ENCODE measurements at places on chromosomes 2 and 18. TPM values are rescaled to one million over a fixed set of nuclear protein-coding genes. Genes with fewer than 3 reads are reported as not detected.

The IL36A gene
- total RNA-seq, result not detected

The EVX2 gene
- total RNA-seq, result not detected

The LAMA3 gene
- total RNA-seq, result 7.1 TPM

The CYP1B1 gene
- not detected for total RNA-seq

The PTPRN gene
- not detected for total RNA-seq

The CHMP3 gene
- 86.3 TPM for total RNA-seq

The TLX2 gene
- total RNA-seq, result not detected

The ALPI gene
- not detected for total RNA-seq

DNA sequence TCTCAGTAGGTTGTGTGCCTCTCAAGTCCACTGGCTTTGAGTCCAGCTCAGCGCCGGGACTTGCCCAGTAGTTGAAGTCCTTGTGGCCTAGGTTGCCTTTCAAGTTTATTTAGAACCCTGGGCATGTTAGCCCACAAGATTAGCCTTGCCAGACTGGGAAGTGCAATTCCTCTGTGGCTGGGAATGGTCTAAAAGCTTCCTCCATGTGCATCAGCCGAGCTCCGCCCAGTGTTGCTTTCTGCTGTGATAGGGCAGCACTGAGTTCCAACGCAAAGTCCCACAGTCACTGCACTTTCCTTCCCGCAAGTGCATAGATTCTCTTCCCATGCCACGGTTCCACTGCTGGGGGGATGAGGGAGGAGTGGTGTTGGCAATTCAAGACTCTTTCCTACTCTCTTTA is 308.9 kb upstream of the THUMPD2 start:
- no peaks in the 10 kb centered on the region for H3K27me3 ChIP-seq
- H3K4me3 ChIP-seq, result no peak overlapping the region
- DNase-seq, result no peak
- no peaks in the 10 kb centered on the region for H3K4me1 ChIP-seq
- no peaks in the 10 kb centered on the region for H3K36me3 ChIP-seq
- H3K27ac ChIP-seq, result no peak overlapping the region

DNA sequence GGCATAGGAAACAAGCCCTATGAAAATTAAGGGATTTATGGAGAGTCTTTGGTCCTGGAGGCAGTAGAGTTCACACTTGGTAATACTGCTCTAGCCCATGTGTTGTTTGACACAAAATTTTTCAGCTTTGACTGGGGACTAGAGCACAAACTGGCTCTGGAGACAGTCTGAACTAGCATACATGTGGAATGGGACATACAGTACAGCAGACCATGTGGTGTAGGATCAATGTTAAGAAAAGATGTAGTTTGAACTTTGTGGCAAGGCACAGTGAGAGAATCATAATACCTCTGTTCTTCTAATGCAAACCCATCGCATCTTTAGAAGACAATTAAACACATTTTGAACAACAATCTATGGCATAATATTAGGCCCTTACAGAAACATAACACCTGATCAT is 521.5 kb upstream of the DDX18 start:
- H3K4me1 ChIP-seq, result no peaks in the 10 kb centered on the region
- no peak for DNase-seq
- no peaks in the 10 kb centered on the region for H3K36me3 ChIP-seq
- no peak overlapping the region for H3K27ac ChIP-seq

DNA sequence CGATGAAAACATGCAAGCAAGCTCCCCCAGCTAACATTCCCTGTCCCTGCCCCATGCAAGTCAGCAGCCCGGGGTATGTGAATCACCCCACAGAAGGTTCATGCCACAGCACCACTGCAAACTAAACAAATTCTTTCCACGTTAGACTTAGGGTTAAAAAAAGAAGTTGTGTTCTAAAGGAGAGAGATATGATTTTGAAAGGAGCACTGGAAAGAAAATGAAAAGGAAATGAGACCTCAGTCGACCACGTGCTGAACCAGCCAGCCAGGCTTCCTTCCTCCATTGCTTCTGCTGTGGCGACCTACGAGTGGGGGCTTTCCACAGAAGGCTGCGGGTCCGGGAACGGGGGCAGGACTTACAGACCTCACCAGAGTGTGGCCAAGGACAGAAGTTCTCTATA is 52.0 kb downstream of the ARL4C start:
- H3K27ac ChIP-seq, result peak overlapping the region; percentile 47
- no peaks in the 10 kb centered on the region for H3K27me3 ChIP-seq
- peak; percentile 93 for DNase-seq
- no peak overlapping the region for H3K4me3 ChIP-seq

GRCh38 chr2:79844011-79844410 is 331.2 kb downstream of the CTNNA2 start:
- H3K4me1 ChIP-seq, result no peaks in the 10 kb centered on the region
- H3K4me3 ChIP-seq, result no peak overlapping the region
- H3K36me3 ChIP-seq, result no peaks in the 10 kb centered on the region
- no peaks in the 10 kb centered on the region for H3K27me3 ChIP-seq
- H3K27ac ChIP-seq, result no peak overlapping the region

- no peaks in the 10 kb centered on the region for H3K27me3 ChIP-seq
- H3K27ac ChIP-seq, result no peak overlapping the region
- no peaks in the 10 kb centered on the region for H3K4me1 ChIP-seq
- no peaks in the 10 kb centered on the region for H3K36me3 ChIP-seq
Measured at GRCh38 chr2:102444233-102444632, 21.3 kb downstream of the IL18RAP start.

- H3K36me3 ChIP-seq, result no peaks in the 10 kb centered on the region
- DNase-seq, result no peak
- H3K4me3 ChIP-seq, result no peak overlapping the region
- H3K27me3 ChIP-seq, result no peaks in the 10 kb centered on the region
Measured at GRCh38 chr2:47034973-47035609, 119.5 kb upstream of the MCFD2 start.
